ENCODE measurements at places on chromosomes 3 and 15.

- DNase-seq, result no peak
Observed at GRCh38 chr3:128504963-128505730, 12.1 kb upstream of the GATA2 start.

DNA sequence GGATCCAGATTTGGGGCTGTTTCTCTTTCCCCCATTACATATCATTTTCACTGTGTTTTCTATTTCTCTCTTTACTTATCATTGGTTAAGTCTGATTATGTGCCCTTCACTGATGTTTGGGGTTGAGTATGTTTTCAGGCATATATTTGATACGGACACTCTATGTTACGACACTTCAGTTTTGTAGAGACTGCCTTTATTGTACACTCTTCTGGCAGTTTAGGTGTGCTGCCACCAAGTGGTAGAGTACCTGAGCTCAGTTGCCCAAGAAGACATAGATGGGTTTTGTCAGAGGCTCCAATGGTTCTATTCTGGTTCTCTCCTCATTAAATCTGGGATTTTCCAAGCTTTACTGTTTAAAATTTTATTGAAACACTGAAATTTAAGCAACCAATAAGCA lies 255.0 kb upstream of the ROPN1 start:
- no peak for DNase-seq

DNA sequence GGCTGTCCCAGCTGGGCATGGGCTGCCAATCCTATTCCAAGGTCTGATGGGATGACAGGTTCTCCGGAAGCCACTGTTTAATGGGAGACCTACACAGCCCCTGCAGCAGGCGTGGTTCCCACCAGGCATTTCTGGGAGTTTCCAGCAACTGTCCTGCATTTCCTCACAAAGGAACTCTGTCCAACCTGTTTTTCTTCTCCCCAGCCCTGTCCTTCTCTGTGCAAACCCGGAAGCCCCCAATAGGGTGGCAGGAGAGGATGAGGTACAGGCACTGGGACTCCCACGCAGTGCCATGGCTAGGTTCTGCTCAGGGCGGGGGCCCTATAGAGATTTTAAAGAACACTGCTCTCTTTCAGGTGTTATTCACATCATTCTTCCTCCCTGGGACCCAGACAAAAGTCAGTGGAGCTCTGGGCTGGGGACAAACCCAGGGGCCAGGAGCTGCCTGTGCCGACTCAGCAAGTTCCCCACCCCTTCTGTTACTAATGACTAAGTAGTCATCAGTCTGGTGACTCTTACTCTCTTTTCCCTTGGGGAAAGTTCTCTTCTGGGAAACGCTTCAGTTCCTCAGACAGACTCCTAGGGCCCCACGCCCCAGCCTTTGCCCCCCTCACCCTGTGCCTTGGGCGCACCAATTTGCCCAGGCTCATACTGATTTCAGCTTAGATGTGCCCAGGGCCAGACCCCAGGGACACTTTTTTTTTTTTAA lies 97.7 kb downstream of the CD47 start:
- no peak for DNase-seq

DNA sequence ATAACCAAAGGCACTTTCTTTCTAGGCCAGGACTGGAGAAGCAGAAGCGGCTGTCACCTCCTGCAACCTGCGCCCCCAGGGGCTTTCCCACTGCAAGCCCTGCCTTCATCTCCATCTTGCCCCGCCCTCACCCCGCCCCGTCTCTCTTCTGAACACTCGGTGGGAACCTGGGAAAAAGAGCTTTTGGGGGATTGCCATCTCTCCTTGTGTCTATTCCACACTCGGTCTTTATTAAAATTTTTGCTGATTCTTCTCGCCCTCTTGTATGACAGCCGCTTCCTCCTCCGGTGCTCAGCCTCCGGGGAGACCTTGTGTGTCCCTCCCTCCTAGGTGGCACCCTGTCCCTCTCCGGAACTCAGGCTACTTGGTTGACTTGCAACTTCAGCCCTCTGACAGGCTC lies 41.9 kb upstream of the SPESP1 start:
- DNase-seq, result no peak

DNA sequence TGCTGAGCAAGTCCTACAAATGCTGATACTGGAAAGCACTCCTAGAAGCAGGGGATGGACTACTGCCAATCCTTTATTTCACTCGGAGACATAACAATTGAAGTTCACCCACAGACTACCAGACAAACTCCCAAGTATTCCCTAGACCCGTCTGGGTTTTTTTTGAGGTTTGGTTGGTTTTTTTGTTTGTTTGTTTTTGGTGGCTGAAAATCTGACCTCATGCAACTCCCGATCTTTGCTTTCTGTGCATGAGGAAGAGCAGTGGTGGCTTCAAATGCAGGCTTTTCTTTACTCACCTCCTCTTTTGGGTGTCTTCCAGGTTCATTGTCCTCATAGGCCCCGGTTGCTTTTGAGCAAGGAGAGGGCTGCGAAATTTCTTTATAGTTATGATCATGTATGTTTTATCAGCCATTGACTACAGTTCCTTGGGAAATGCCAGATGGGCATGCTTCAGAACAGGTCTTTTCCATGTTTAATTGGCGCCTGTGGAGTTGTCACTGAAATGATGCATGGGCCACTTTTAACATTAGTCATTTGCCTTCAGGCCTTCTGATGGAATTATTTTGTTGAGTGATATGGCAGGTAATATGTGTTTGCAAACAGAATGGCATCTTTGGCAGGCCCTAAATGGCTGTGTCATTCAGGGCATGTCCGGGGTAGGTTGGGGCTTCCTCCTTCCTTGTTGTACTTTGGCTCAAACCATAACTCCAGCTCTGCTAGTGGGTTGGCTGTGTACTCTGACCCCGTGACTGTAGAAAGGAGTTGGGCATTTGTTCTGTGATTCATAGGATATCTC lies 81.3 kb upstream of the ZBED2 start:
- DNase-seq, result no peak

DNA sequence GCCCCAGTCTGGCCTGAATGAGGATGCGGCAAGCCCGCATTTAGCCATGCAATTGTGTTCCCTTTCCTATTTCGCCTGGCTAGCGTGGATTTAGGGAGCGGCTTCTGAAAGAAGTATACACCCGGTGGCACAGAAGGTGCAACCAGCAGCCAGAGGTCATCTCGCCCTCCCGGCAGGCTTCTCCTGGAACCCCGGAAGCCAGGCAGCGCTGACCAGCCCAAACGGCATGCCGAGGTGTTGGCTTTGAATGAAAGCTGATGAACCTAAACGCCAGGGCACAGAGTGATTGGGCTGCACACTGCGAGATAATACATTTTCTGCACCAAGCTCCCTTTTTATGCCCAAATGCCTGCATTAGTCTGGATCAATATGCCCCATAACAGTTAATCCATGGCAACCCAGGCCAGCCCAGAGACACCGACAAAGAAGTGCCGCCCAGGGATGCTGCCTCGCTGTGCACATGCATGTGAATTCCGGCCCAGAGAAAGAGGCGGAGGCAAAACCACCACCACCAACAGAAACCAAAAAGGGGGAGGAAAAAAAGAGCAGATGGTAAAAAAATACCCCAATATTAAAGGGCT lies 1.4 kb downstream of the SRGAP3 start:
- DNase-seq, result no peak

- DNase-seq, result no peak
Observed at GRCh38 chr3:121992601-121993560, 29.2 kb downstream of the ILDR1 start.

Measured in hippocampal formation (tissue), 2 donors.